Karpas-422 (cell line): ENCODE measurements at places on chromosomes 4 and X. TPM values are rescaled to one million over a fixed set of nuclear protein-coding genes. Genes with fewer than 3 reads are reported as not detected.

GRCh38 chr4:40731792-40732245, 17.9 kb upstream of the NSUN7 start:
- no peaks in the 10 kb centered on the region for H3K36me3 ChIP-seq
- no peak overlapping the region for H3K4me3 ChIP-seq
- no peaks in the 10 kb centered on the region for H3K4me1 ChIP-seq

- H3K27ac ChIP-seq: no peak overlapping the region
- DNase-seq: peak; percentile 57
- no peaks in the 10 kb centered on the region for H3K27me3 ChIP-seq
Measured at GRCh38 chr4:109701566-109702410, 1.5 kb downstream of the CASP6 start.

- no peak overlapping the region for H3K4me3 ChIP-seq
- H3K27me3 ChIP-seq: no peaks in the 10 kb centered on the region
- no peaks in the 10 kb centered on the region for H3K36me3 ChIP-seq
- no peak overlapping the region for H3K27ac ChIP-seq
- H3K4me1 ChIP-seq: no peaks in the 10 kb centered on the region
- no peak for DNase-seq
Measured at GRCh38 chrX:132369617-132370326, 119.1 kb downstream of the MBNL3 start.

DNA sequence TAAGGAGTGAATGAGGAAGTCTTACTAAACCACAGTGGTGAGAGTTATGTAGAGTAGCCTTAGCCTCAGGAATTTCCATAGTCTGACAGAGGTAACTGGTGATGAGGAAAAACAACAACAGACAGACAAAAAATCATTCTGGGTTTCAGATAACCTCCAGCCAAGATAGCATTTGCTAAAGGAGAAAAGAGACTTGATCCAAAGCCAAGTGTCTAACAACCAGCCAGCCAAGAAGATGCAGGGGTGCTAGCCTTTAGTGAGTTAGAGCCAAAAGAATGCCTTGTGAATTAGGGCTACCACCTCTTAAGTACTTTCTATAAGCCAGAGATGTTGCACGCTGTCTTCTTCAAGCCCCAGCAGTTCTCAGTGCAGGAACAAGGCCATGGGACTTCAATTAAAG, 478.0 kb upstream of the CPEB2 start:
- H3K36me3 ChIP-seq: no peaks in the 10 kb centered on the region
- no peak overlapping the region for H3K4me3 ChIP-seq
- H3K4me1 ChIP-seq: no peaks in the 10 kb centered on the region
- H3K27me3 ChIP-seq: no peaks in the 10 kb centered on the region

DNA sequence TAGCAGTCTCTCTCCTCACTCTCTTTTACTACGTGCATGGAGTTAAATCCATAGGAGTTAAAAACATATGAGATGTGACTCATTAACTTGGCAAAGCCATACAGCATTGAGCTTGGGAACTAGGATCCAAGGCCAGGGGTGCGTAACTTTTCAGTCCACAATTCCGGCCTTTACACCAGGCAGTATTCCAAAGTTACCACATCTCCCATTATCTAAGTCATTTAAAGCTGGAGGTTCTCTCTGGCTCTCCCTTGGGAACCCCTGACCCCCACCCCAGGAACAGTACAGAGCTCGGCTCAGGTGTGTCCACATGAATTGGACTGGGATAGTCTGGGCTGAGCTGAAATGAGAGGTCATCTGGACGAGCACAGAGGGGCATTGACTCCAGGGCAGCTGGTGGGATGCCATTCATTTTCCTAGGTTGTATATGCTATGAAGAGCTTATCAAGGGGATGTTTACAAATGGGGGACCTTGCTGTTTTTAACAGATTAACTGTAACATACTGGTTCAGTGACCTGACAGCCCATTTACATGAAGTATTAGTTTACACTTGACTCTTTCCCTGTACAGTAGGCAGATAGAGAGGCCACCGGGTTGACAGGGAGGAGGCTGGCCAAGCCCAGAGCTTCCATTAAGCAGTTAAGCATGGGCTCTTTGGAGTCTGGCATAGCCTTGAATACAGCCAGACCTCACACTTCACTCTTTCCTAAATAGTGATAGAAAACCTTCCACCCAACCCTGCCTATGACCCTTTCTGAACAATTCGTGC, 128.8 kb downstream of the RAB28 start:
- H3K36me3 ChIP-seq: 0 out of 2 replicates have a peak, but pooled peaks cover 3% of the 10 kb centered on the region
- H3K4me1 ChIP-seq: no peaks in the 10 kb centered on the region
- no peaks in the 10 kb centered on the region for H3K27me3 ChIP-seq
- DNase-seq: no peak
- no peak overlapping the region for H3K27ac ChIP-seq

DNA sequence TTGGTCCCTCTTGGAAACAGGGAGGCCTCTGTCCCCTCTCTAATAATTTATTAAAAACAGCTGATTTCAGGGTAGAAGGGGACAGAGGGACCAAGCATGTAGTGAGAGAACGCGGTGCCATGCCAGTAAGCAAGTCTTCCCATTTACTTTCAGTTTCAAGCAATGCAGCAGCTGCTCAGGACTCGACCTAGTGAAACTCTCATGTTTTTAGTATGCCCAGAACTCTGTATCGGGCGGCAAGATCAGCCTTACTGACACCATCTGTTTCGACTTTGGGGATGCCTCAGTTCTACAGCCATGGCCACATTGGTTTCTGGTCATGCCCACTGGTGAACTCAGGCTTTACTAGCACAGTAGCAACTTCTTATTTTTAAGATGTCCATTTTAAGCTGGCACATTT, 40.6 kb downstream of the ZNF81 start:
- H3K4me3 ChIP-seq: no peak overlapping the region
- no peaks in the 10 kb centered on the region for H3K27me3 ChIP-seq
- H3K27ac ChIP-seq: no peak overlapping the region
- H3K4me1 ChIP-seq: no peaks in the 10 kb centered on the region
- H3K36me3 ChIP-seq: peaks cover 14% of the 10 kb centered on the region; the same call in 1 of the 2 replicates

SSX4B gene
- total RNA-seq: not detected in 2 replicates

- DNase-seq: no peak
- no peak overlapping the region for H3K4me3 ChIP-seq
- H3K27ac ChIP-seq: no peak overlapping the region
Measured at GRCh38 chr4:38654273-38654672, 9.7 kb upstream of the KLF3 start.

GRCh38 chrX:17644001-17644400, 93.3 kb upstream of the SCML1 start:
- no peaks in the 10 kb centered on the region for H3K4me1 ChIP-seq
- H3K36me3 ChIP-seq: no peaks in the 10 kb centered on the region
- DNase-seq: no peak
- H3K27me3 ChIP-seq: no peaks in the 10 kb centered on the region
- no peak overlapping the region for H3K27ac ChIP-seq
- H3K4me3 ChIP-seq: no peak overlapping the region

GRCh38 chrX:151875270-151876026, 37.2 kb upstream of the MAGEA4 start:
- H3K27ac ChIP-seq: no peak overlapping the region
- H3K4me1 ChIP-seq: no peaks in the 10 kb centered on the region
- no peaks in the 10 kb centered on the region for H3K27me3 ChIP-seq
- DNase-seq: no peak
- H3K4me3 ChIP-seq: no peak overlapping the region

BEND4 gene
- total RNA-seq: not detected in 2 replicates

- H3K27me3 ChIP-seq: no peaks in the 10 kb centered on the region
- H3K27ac ChIP-seq: no peak overlapping the region
- DNase-seq: no peak
- no peak overlapping the region for H3K4me3 ChIP-seq
Measured at GRCh38 chr4:37671072-37671471, 15.1 kb downstream of the RELL1 start.

DNA sequence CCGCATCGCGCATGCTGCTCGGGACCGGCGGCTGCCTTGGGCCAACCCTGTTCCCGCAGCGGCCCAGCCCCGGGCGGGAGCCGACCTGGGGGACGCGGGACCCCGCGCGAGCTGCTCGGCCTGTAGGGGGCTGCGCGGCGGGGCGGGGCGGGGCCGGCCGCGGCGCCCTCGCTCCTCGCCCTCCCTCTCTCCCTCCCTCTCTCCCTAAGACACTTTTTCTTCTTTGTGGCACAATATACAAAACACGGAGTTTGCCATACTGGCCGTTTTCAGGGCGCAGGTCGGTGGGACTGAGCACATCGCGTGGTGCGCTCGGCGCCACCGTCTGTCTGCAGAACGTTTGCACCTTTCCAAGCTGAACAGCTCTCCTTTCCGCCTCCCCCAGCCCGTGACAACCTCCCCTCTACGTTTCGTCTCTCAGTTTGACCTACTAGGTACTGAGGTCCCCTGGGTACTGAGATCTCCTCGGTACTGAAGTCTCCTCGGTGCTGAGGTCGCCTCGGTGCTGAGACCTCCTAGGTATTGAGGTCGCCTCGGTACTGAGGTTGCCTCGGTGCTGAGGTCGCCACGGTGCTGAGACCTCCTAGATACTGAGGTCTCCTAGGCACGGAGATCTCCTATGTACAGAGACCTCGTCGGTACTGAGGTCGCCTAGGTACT, 261.1 kb upstream of the PLCXD1 start:
- no peak overlapping the region for H3K4me3 ChIP-seq
- H3K27ac ChIP-seq: no peak overlapping the region
- no peaks in the 10 kb centered on the region for H3K27me3 ChIP-seq
- no peak for DNase-seq
- H3K36me3 ChIP-seq: no peaks in the 10 kb centered on the region
- H3K4me1 ChIP-seq: no peaks in the 10 kb centered on the region

GRCh38 chr4:99832321-99832720, 15.7 kb downstream of the DAPP1 start:
- peaks cover 12% of the 10 kb centered on the region for H3K4me1 ChIP-seq
- no peak for DNase-seq
- H3K27ac ChIP-seq: no peak overlapping the region
- H3K36me3 ChIP-seq: peaks cover 19% of the 10 kb centered on the region; the same call in 1 of the 2 replicates
- no peak overlapping the region for H3K4me3 ChIP-seq

MGARP gene
- not detected in 2 replicates for total RNA-seq

ARFIP1 gene
- total RNA-seq: 81.7 and 90.2 TPM in 2 replicates

CT45A10 gene
- total RNA-seq: not detected in 2 replicates

GRCh38 chr4:17385403-17385802, 126.5 kb downstream of the QDPR start:
- peak; percentile 42 for DNase-seq
- no peaks in the 10 kb centered on the region for H3K27me3 ChIP-seq
- no peak overlapping the region for H3K27ac ChIP-seq

FOXR2 gene
- not detected in 2 replicates for total RNA-seq

DNA sequence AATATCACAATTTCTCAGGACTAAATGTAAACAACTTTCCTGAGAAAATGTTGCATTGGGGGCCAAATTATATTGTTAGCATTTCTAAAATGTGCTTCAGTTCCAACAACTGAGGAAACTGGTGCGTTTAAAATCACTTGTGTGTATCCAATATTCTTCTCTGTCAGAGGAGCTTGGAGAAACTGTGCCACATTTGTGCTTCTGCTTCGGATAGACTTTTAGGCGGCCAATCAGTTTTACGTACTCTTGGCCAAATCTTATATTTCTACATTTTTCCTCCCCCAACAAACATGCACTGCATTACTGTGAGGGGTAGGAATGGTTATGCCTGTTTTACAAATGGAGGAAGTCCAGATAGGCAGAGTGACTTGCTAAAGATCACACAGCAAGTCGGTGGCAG, 27.4 kb upstream of the TRPC5OS start:
- no peaks in the 10 kb centered on the region for H3K27me3 ChIP-seq
- DNase-seq: no peak
- H3K4me1 ChIP-seq: no peaks in the 10 kb centered on the region
- H3K36me3 ChIP-seq: no peaks in the 10 kb centered on the region
- H3K27ac ChIP-seq: no peak overlapping the region
- no peak overlapping the region for H3K4me3 ChIP-seq

DNA sequence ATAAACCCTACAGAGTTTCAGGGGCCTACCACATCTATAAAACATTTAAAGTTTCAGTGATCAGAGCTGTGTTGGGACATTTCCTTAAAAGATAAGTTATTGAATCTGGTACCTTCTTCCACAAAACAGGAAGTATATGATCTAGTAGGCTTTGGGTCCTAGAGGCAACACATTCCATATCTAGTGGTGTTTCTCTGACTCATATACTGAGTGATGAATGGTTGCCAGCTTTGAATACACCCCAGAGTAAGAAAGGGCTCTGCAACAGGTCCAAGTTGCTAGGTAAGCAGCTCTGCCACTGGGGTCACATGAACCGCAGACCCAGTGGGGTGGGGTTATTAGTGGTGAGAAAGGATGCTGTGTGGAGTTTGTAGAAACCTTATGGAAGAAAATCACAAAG, 32.4 kb upstream of the BLTP1 start:
- H3K27me3 ChIP-seq: no peaks in the 10 kb centered on the region
- no peak overlapping the region for H3K27ac ChIP-seq
- H3K4me3 ChIP-seq: no peak overlapping the region
- H3K4me1 ChIP-seq: no peaks in the 10 kb centered on the region
- no peak for DNase-seq

DNA sequence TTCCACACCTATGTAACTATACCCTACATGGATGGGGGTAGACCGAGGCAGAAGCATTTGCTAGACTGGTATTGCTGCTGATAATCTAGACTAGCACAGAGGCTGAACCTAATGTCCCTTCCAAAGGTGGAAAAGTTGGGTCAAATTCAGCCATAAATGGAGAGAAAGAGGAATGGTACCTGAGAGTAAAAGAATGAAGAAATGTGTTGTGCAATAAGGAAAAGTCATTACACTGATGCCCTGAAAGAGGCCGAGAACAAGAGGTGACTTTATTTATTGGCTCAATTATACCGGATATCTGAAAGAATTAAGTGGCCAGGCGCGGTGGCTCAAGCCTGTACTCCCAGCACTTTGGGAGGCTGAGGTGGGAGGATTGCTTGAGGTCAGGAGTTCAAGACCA, 52.1 kb downstream of the ZNF41 start:
- DNase-seq: no peak
- H3K27ac ChIP-seq: no peak overlapping the region
- no peaks in the 10 kb centered on the region for H3K27me3 ChIP-seq
- H3K4me1 ChIP-seq: no peaks in the 10 kb centered on the region
- H3K36me3 ChIP-seq: no peaks in the 10 kb centered on the region
- H3K4me3 ChIP-seq: no peak overlapping the region

- no peak overlapping the region for H3K4me3 ChIP-seq
- H3K27ac ChIP-seq: no peak overlapping the region
- H3K27me3 ChIP-seq: no peaks in the 10 kb centered on the region
- no peak for DNase-seq
- no peaks in the 10 kb centered on the region for H3K36me3 ChIP-seq
Measured at GRCh38 chrX:151922692-151923091, 10.0 kb downstream of the MAGEA4 start.

RTL9 gene
- total RNA-seq: 0.07 TPM in 1 of 2 replicates, not detected in the other

EVC2 gene
- 0.15 and 0.36 TPM in 2 replicates for total RNA-seq

GLOD5 gene
- not detected in 2 replicates for total RNA-seq

GRCh38 chr4:100188829-100189228, 1.4 kb downstream of the DDIT4L start:
- H3K4me3 ChIP-seq: no peak overlapping the region
- no peaks in the 10 kb centered on the region for H3K4me1 ChIP-seq
- H3K27ac ChIP-seq: no peak overlapping the region
- DNase-seq: no peak
- H3K36me3 ChIP-seq: no peaks in the 10 kb centered on the region
